ENCODE measurements at places on chromosomes 1 and 21. TPM values are rescaled to one million over a fixed set of nuclear protein-coding genes. Genes with fewer than 3 reads are reported as not detected.
A peak's percentile ranks its signal among the peaks of the same experiment; 100 is the strongest.

DNA sequence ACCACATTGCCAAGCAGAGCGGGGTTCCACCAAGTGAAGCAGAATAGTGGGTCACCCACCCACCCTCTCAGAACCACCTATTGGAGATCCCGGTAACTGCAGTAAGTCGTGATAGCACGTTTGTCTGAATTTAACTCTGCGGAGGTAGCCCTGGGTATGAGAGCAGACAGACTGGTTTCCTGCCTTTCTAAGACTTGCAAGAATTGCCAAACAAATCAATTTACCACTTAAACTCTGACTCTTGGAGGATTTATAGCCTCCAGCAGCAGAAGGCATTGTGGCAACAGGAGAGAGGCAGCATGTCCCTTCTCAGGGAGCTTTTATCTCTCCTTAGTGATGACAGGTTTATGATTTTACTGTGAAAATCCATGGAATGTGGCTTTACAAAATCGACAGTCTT lies 287.9 kb upstream of the FMN2 start:
- no peaks in the 10 kb centered on the region for H3K4me1 ChIP-seq
- no peaks in the 10 kb centered on the region for H3K36me3 ChIP-seq
- no peak for DNase-seq
- no peak overlapping the region for H3K27ac ChIP-seq
- no peak overlapping the region for H3K4me3 ChIP-seq

DNA sequence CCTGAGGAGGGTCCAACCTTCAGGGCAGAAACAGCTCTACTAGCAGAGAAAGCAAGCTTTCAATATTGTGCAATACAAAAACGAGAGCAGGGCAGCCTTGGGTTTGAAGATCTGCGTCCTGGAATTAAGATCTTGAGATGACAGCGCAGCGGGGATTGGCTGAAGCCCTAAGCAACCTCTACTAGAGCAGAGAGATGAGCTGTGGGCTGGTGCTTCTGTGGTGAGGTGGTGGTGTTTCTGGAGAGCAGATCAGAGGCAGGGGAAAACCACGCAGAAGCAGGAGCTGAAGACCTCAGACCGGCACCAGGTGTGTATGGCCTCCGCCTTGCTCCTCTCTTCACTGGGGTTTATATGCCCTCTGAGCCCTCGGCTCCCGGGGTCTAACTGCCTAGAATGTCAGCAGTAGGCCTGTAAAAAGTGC lies 12.5 kb downstream of the TRAF3IP3 start:
- peaks cover 16% of the 10 kb centered on the region for H3K4me1 ChIP-seq
- no peaks in the 10 kb centered on the region for H3K36me3 ChIP-seq
- H3K4me3 ChIP-seq, result peak overlapping the region; percentile 35
- peak; percentile 94 for DNase-seq
- H3K27me3 ChIP-seq, result no peaks in the 10 kb centered on the region
- H3K27ac ChIP-seq, result peak overlapping the region; percentile 72

DNA sequence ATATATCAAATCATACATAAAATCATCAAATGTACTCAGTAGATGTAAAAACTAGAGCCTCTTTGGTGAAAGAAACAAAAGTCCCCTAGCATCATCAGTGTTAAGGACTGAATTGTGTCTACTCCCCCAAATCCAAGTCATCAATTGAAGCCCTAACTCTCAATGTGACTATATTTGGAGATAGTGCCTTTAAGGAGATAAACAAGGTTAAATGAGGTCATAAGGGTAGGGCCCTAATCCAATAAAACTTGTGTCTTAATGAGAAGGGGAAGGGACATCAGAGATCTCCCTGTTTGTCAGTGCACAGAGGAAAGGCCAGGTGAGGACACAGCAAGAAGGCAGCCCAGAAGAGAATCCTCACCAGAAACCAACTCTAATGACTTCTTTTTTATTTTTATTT lies 33.5 kb downstream of the USP24 start:
- no peak for DNase-seq
- H3K4me3 ChIP-seq, result no peak overlapping the region
- no peaks in the 10 kb centered on the region for H3K36me3 ChIP-seq

GRCh38 chr1:12155328-12155727 lies 11.5 kb upstream of the TNFRSF1B start:
- no peaks in the 10 kb centered on the region for H3K27me3 ChIP-seq
- H3K4me3 ChIP-seq, result no peak overlapping the region
- H3K36me3 ChIP-seq, result no peaks in the 10 kb centered on the region
- peaks cover 39% of the 10 kb centered on the region for H3K4me1 ChIP-seq

DNA sequence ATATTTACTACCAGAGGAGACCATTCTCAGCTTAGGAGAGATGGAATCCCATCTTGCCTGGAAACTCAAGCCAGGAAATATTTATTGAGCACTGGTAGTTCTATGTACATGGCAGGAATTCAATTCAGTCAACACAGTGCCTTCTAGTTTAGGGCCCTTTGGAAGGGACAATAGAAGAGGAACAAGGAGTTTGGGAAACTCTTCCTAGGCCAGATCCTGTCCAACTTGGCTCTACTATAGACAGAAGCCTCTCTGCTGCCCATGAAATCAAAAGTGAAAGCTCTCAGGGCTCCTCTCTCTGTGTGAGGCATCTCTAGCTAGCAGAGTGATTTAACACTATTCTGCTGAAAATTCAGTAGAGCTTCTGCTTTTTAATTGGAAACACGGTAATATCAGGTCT lies 244.6 kb upstream of the MAP1LC3C start:
- no peaks in the 10 kb centered on the region for H3K4me1 ChIP-seq
- H3K36me3 ChIP-seq, result no peaks in the 10 kb centered on the region
- no peak overlapping the region for H3K4me3 ChIP-seq
- DNase-seq, result no peak
- no peak overlapping the region for H3K27ac ChIP-seq

- H3K27ac ChIP-seq, result no peak overlapping the region
- H3K27me3 ChIP-seq, result no peaks in the 10 kb centered on the region
- no peak overlapping the region for H3K4me3 ChIP-seq
- H3K36me3 ChIP-seq, result no peaks in the 10 kb centered on the region
- H3K4me1 ChIP-seq, result no peaks in the 10 kb centered on the region
Observed at GRCh38 chr1:97562081-97562480, 358.8 kb downstream of the DPYD start.

- no peaks in the 10 kb centered on the region for H3K36me3 ChIP-seq
- no peak overlapping the region for H3K4me3 ChIP-seq
- H3K4me1 ChIP-seq, result no peaks in the 10 kb centered on the region
- DNase-seq, result no peak
- no peaks in the 10 kb centered on the region for H3K27me3 ChIP-seq
Observed at GRCh38 chr1:78003070-78003746, 1.5 kb upstream of the DNAJB4 start.

Gene CD1E
- total RNA-seq, result not detected

DNA sequence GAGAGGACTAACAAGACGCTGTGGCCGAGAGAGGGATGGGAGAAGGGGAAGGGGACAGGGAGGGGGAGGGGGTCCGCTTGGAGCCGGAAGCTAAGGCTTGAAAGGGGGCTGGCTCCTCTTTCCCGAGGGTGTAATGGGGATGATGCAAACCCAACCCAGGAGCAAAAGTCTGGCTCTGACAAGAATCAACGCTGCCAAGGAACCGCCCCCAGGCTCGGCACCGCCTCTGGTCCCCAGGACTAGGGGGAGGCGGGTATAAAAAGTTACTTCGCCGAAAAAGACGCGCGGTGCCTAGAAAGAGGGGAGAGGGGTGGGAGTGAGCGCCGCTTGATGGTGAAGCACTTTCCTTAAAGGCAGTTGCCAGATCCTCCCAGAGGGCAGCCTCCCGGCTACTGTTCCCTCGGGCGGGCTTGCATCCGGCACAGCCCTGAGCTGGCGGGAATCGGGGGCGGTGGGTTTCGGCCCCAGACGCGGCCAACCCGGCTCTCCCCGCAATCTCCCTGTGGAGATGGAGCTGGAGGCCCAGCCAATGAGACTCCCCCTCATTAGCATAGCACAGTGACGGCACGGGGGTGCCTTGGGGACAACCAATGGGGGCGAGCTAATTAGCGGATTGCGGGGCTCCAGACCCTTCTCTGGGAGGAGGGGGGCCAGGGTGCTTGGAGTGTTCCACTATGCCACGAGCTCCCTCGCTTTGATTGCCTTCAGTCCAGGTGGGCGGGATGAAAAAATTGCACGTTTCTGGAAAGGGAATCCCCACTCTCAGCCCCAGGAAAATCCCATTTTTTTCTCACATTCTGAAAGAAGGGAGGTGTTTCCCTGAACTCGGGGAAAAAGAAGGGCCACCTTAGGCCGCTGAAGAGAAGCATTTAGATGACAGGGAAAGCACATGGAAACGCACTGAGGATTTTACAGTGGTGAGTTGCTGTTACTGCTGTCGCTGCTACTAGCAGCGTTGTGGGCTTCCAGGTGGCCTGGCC lies at the start of gene KCNT2:
Gene KCNT2 (minus strand): TSS at position 51 of the 980 bp plus-strand sequence. CDS start 131 bp downstream, outside the sequence.
- peak; percentile 58 for DNase-seq
- peak within 1 kb of the TSS; percentile 71 for H3K27ac ChIP-seq
- H3K4me1 ChIP-seq, result no peaks in the 10 kb centered on the region
- H3K27me3 ChIP-seq, result no peaks in the 10 kb centered on the region

DNA sequence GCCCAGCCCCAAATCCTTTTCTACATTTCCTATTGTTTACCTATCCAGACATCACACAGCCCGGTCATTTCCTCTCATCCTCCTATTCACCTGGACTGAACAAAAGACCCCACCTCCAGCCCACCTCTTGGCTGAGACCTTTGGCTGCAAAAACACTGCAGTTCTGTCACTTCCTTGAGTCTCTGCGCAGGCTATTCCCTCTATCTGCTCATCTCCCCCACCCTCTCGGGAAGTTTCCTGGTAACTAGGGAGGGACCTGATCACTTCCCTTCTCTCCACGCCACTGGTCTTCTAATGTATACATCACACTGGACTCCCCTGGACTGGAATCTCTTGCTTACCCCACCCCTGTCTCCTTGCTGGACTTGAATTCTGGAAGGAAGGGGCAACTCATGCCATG lies 5.3 kb downstream of the HTR1D start:
- H3K27me3 ChIP-seq, result no peaks in the 10 kb centered on the region
- no peaks in the 10 kb centered on the region for H3K4me1 ChIP-seq
- no peak overlapping the region for H3K27ac ChIP-seq
- DNase-seq, result no peak
- H3K4me3 ChIP-seq, result no peak overlapping the region

Data from Peyer's patch (tissue), 4 donors.